ENCODE measurements at places on chromosomes 6 and 20.
A peak's percentile ranks its signal among the peaks of the same experiment; 100 is the strongest.

DNA sequence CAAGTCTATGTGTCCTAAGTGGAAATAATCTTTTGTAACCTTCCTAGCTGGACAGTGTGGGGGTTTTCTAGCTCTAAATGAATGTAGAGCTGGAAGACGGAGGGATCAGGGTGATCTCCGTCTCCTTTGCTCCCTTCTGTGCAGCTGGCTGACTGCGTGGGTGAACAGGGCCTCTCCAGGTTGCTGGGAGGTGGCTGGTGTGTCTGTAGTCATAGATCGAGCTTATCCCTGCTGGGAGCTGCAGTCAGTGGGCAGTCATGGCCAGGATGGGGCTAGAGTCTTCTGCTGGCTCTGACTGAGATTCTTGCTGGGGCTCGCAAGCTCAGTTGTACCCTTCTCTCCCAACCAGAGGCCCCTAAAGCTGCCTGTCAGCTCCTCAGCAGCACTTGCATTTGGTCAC is 6.4 kb downstream of the SEC23B start:
- no peak for DNase-seq

DNA sequence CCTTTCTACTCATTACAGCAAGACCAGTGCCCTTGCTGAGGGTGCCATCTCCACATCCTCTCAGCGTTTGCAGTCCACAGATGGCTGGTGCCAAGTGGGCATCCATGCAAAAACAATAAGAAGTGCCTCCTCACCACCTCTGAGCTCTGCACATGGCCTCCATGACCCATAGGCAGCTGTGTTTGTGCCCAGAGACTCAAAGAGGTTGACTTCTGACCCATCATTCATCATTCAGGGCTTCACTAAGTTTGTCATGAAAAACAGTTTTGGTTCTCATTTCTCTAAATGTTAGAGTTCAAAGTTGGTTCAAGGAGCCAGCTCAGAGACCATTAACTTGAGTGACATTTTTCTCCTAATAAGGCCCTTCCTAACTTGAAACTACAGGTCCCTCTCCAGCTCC is 512.6 kb upstream of the MAP3K7 start:
- no peak for DNase-seq

- DNase-seq, result no peak
Observed at GRCh38 chr6:31132806-31133205, 6.1 kb downstream of the PSORS1C2 start.

- no peak for DNase-seq
Observed at GRCh38 chr6:64010010-64010409, 374.4 kb downstream of the PHF3 start.

- no peak for DNase-seq
Observed at GRCh38 chr20:17966432-17967310, 1.9 kb downstream of the SNX5 start.

DNA sequence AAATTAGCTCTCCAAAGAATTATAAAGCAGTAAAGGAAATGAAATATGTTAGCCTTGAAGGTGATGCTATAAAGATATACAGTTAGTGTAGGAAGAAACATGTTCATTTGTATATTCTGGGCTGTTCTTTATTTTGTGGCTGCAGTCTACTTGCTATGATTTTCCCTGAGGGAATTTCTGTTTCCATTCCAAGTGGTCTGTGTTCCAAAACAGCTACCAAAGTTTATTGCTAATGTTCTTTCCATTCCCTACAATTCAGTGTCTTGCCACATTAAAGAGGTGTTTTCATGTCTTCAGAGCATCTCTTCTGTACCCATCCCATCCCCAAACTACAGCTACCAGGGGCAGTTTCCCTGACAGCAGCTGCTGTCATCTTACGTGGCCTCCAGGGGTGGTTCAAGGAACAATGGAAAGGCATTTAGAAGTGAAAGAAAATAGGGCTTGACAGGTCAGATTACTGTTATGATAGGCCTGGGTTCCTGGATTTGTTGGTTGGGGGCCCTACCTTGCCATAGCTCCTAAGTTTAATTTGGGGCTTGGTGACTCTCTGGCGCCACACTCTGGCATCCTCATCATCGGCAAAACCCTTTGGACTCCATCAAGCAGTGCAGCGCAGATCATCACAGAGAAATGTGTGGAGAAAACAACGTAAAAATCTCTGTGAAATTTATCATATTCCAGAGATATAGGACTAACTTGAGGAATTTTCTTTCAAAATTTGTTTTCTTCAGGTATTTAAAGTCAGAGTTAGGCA is 33.8 kb upstream of the AIG1 start:
- DNase-seq, result peak; percentile 41

- DNase-seq, result no peak
Observed at GRCh38 chr6:48667797-48668196, 556.8 kb upstream of the PTCHD4 start.

- peak; percentile 1 for DNase-seq
Observed at GRCh38 chr6:169990095-169991030, 238.9 kb downstream of the ERMARD start.

DNA sequence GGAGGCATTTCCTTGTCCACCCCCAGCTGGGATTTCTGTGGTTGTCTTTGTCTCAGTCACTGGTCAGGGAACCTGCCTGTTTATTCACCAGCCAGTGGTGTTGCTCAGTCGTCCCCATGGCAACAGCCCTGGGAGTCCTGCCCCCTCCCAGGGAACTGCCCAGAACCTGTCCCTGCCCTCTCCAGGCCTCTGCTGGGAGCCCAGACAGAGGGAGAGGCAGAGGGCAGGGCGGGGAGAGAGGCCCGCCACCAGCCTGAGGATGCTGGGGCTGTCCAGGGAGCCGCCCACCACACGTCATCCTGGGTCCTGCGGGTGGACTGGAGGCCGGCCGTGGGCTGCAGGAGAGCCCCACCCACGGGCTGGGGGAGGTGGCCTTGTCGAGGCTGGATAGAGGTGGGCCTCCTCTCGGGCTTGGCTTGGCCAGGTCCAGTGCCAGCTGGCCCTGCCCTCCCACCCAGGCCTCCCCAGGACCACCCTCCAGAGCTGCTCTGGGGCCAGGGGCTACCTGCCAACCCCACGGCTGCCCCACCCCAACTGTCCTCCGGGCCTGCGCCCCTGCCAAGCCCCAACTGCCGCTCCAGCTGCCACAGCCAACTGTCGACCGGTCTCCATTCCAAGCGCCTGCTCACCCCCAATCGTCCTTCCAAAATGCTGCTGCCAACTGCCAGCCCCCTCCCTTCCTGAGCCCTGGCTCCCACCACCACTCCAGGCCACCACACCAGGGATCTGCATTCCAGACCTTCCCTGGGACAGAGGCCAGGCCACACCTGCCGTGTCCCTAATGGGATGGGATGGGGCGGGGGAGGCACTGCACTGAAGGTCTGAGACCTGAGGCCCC is 4.2 kb upstream of the ZBTB46 start:
- no peak for DNase-seq

DNA sequence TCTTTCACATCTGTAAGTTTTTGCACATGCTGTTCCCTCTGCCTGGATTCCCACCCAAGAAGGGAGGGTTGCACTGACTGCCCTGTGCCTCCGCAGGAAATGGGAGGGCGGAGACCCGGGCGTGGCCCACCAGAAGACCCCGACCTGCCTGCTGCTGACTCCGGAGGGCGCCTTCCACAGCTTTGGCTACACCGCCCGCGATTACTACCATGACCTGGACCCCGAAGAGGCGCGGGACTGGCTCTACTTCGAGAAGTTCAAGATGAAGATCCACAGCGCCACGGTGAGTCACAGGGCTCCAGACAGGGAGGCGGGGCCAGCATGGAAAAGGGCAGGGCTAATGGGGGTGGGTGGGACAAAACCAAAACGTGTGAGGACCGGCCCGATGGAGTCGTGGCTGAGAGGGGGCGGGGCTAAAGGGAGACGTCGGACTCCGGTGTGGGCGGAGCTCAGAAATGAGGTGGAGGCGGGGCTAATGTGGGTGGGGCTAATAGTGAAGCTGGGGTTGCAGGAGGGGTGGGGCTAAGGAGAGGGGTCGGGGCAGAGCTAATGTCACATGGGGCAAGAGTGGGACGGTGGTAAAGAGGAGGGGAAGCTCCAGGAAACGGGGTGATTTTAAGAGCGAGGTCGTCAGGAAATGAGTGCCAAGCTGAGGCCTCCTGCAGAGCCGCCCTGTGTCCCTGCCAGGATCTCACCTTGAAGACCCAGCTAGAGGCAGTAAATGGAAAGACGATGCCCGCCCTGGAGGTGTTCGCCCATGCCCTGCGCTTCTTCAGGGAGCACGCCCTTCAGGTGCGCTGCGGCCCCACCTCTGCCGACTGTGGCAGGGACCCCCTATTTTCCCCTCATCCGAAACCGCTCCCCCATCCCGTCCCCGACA is 12.6 kb downstream of the HSPA12B start:
- DNase-seq, result peak; percentile 66

- no peak for DNase-seq
Observed at GRCh38 chr6:15946701-15947385, 182.0 kb upstream of the MYLIP start.

- DNase-seq, result no peak
Observed at GRCh38 chr6:12791371-12791770, 74.8 kb downstream of the PHACTR1 start.

DNA sequence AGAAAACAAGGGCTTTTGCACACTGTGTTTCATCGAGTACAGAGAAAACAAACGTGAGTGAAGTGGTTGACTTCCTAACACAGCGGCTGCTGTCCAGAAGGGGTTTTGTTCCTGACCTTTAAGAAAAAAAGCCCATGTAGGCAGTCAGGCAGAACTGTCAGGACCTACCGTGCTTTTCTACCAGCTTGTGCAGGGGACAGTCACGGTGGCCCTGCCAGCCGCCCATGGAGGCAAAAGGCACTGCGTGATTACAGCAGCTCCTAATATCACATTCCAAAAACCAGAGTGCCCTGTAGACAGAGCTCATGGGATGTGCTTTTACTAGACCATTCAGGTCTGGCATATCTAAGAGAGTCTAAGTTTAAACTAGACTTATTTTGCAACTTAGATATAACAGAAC is 12.2 kb downstream of the TNFAIP3 start:
- DNase-seq, result no peak

GRCh38 chr6:149140137-149140909 is 177.2 kb upstream of the TAB2 start:
- no peak for DNase-seq

DNA sequence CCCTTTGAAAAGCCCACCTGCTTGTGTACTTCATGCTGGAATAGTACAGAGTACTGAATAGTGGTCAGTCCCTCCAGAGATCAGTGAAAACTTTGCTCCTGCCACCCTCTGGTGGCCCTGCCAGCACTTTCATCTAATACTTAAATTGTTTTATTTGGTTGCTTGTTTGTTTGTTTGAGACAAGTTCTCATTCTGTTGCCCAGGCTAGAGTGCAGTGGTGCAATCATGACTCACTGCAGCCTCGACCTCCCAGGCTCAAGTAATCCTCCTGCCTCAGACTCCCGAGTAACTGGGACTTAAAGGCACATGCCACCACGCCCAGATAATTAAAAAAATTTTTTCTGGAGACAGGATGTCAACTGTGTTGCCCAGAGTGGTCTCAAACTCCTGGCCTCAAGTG is 9.1 kb downstream of the FAM83D start:
- no peak for DNase-seq

- no peak for DNase-seq
Observed at GRCh38 chr20:1899241-1899525, 4.0 kb downstream of the SIRPA start.

DNA sequence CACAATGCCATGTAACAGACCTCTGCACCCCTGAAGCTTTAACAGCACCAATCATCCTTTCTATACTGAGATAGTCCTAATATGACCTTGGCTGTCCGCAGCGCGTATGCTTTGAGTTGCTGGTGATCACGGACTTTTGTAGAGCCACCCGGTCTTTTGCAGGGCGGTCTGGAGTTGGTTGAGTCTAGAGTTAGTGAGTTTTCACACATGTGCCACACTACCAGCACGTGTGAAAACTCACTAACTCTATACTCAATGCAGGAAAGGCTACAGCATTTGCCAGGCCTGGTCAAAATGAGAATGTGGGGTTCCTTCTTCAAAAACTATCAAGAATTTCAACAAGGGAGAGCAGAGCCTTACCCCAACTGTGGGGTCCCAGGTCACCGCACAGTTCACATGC is 14.6 kb downstream of the AGPAT4 start:
- no peak for DNase-seq

DNA sequence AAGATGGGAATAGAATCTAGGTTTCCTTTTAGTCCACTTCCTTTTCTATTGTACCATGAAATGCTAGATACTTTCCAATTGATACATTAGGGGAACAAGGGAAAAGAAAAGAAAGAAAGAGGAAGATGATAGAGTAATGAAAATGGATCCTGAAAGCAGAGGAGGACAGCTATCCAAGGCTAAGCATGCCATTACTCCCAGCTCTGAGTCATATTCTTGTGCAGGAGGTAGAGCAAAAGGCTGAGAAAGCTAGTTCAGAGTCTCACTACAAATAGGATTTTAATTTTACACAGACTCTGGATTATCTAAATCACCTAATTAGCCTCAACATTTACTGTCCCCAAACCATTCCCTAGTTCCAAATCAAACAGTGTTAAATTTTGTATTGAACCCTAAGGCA is 23.6 kb downstream of the RWDD2A start:
- DNase-seq, result no peak
